ENCODE measurements at places on chromosomes 16 and 17.

DNA sequence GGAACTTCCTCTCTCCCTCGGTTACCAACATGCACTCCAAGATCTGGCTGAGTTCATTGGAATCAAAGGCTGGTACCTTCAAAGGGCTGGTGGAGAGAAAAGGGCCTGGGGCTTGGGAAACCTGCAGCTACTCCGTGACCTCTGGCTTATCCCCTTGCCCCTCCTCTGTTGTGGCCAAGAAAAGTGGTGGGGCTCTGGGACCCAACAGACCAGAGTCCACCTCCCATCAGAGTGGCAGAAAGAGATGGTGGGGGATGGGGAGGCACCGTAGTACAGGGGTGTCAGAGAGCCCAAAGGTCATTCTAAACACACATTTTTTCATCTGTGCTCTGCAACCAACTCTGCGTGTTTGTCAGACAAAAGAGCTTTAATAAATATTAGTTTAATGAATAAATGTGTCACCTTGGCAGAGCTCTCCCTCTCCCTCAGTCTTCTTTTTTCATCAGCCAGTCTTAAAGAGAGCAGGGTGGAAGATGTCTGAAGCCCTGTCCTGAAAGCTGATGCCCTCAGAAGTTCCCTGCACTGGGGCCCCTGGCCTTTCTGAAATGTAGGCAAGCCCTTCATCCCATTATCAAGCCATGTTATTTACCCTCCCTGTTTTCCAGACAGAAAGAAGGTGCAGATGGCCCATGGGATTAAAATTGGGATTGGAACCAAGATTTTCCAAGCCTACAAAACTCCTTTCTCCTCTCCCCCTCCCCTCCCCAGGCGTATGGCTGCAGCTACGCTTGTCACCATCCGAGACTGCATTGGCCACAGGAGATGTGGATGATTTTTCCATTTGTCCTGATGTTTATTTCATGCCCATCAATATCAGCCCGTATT lies 227.3 kb downstream of the CCDC182 start:
- DNase-seq = peak; percentile 19

DNA sequence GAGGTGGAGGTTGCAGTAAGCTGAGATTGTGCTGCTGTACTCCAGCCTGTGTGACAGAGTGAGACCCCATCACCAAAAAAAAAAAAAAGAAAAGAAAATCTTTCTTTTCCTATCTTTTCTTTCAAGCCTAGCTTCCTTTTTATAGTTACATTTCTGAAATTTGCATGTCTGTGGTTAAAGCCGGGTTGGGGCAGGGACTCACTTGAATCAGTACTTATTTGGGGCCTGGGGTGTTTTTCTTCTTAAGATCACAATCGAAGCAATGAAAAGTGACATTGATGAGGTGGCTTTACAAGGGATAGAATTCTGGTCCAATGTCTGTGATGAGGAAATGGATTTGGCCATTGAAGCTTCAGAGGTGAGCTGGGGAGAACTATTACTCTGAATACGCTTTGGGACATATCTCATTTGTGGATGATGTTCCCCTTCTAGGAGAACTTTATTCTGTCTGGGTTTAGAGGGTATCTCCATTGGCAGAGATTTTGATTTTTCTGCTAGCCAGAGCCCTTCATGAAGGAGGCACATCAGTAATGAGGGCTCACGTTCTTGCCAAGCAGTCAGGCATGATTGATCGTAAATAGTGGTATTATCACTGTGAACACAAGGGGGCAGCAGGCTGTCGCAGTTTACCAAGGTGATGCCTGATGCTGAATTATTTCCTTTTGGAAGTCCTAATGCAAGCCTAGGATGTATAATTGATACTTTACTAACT lies 14.3 kb downstream of the KPNB1 start:
- peak; percentile 70 for DNase-seq

DNA sequence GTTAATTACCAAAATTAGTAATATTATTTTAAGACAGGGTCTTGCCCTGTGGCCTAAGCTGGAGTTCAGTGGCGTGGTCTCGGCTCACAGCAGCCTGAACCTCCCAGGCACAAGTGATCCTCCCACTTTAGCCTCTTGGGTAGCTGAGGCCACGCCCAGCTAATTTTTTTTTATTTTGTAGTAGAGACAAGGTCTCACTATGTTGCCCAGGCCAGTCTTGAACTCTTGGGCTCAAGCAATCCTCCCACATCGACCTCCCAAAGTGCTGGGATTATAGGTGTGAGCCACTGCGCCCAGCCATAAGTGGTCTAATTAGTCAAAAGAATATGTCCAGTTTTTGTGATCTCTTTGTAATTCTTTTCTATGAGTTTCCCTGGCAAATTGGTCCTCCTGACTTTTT lies 12.0 kb upstream of the CFDP1 start:
- no peak for DNase-seq

DNA sequence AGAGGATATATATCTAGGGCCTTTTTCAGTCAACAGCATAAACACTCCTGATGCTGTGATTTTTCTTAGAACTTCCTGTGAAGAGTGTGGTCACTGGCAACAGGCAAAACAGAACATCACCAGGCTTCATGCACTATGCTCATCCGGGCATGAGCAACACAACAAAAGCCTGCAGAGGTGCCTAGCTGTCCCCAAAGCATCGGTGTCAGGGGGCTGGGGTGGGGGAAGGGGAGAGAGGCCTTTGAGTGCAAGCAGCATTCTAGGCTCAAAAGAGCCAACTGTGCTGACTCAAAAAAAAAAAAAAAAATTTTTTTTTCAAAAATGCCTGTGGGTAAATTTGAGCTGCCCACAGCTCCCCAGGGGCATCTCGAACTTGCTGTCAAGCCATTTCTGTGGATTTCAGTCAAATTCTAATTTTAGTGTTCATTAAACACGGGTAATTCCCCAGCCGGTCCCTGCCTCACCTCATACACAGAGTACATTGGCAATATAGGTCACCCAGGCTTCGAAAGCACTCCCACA lies 194.6 kb upstream of the DYNLRB2 start:
- no peak for DNase-seq

DNA sequence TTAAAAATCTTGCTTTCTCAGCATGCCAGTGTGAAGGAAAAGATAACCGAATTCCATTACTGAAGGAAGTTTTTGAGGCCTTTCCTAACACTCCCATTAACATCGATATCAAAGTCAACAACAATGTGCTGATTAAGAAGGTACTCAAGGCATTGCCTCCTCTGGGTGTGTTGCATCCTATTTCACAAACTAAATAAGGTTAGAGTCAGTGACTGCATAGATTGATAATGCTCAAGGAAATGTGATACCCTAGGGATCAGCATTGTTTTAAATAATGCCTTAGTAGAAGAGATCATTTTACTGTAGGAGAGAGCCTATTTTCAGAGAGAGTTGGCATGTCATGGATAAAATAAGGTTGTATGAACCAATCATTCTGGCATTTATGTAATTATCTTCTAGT lies 36.8 kb downstream of the GDPD1 start:
- no peak for DNase-seq

GRCh38 chr16:89565506-89566372 lies 5.3 kb downstream of the RPL13 start:
- DNase-seq = no peak

DNA sequence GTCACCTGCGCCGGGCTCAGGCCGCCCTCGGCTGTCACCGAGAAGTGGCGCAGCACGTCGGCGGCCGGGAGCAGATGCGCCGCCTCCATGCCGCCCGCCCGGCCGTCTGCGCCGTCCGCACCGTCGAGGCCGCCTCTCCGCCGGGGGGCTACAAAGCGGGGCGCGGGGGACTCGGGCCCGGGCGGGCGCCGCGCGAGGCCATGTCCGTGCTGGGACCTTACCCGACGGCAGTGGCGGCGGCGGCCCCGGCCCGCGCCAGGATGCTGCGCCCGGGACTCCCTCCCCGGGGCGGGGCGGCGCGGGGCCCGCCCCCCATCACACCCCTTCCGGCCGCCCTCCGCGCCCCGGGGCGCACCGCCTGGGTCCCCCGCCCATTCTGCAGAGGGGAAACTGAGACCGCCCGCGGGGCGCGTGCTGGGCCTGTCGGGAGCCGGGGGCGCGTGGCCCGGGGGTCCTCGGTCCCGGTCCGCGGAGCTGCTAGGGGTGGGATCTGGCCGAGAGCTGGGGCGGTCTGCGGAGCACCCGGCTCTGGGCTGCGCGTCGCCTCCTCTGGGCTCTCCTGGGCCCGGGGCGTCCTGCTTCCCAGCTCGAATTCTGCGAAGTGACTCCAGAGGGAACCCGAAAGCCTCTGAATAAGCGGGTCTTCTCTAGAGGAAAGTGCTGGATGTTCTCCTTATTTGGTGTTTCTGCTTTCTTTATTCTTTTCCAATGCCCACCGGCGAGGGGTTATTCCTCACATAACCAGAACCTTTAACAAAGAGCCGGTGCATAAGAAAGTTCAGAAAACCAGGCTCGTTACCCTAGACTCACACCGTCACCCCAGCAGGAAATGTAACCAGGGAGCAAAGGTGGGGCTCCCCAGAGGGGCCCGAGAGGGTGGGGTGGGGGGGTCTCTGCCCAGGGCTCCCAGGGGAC lies at the start of gene ATP2A3:
Gene ATP2A3 (minus strand): TSS at position 235 of the 915 bp plus-strand sequence. CDS start 146 bp downstream, at position 89.
- DNase-seq = no peak

DNA sequence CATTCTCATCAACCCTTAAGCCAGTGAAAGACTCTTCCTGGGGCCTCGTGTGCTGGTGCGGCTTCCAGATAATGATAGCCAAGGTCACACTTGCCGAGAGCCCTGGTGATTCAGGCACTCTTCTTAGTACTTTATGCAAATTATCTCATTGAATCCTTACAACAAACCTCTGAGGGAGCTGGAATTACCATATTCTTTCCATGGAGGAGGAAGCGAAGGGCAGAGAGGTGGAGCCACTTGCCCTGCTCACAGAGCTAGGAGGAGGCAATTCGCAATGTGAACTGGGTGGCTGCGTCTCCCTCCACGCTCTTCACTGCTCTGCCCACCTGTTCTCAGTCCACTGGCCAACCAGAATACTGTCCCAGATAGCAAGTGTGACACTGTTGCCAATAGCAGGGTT lies 409.7 kb downstream of the SNX29 start:
- no peak for DNase-seq

- DNase-seq = no peak
Measured at GRCh38 chr16:7161891-7162290, 170.8 kb upstream of the RBFOX1 start.

DNA sequence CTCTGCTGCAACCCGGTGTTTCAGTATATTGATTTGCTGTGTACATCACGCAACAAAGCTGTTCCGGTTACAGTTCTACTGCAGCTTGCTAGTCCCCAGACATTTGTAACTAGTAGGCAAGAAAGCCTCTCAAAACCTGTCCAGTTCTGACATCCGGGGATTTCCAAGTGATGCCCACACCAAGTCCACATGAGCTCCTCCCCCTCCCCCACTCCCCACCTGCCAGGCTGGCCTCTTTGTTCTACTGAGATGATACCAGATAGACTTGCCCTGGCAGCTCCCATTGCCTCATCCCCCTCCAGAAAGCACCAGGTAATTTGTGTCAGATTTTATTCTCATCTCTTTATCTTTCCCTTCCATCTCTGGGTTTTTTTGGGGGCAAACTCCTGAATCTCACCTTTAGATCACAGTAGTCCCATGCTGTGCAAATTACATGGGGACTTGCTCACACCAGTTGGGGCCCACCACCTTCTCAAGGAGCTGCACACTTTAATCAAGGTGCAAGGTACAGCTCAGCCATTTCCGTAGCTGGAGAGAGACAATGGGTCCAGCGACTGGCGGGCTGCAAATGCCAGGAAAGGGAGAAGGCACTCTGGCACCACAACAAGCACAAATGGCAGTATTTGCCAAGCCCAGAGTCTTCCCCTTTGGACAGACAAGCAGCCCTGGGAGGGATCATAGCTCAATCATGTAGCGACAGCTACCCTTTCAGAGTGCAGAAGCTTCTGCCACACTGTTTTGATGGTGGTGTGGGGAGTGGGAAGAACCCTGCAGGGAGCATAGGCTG lies 183.1 kb downstream of the CYLD start:
- DNase-seq = no peak

DNA sequence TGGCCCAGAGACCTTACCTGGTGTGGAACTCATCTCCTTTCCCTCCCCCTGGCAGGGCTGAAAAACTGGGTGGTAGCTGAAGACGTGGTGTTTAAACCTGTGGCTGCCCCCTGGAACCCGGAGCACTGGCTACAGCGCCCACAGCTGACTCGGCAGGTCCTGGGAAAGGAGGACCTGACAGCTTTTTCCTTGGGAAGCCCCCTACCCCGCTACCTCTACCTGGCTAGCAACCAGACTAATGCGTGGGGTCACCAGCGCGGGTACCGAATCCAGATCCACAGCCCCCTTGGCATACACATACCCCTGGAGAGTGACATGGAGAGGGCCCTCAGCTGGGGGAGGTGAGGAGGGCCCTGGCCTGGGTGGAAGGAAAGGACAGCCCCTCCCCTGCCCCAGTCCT lies 2.0 kb upstream of the AOC3 start:
- DNase-seq = no peak

- DNase-seq = no peak
Measured at GRCh38 chr17:36880268-36880905, 56.9 kb upstream of the LHX1 start.

DNA sequence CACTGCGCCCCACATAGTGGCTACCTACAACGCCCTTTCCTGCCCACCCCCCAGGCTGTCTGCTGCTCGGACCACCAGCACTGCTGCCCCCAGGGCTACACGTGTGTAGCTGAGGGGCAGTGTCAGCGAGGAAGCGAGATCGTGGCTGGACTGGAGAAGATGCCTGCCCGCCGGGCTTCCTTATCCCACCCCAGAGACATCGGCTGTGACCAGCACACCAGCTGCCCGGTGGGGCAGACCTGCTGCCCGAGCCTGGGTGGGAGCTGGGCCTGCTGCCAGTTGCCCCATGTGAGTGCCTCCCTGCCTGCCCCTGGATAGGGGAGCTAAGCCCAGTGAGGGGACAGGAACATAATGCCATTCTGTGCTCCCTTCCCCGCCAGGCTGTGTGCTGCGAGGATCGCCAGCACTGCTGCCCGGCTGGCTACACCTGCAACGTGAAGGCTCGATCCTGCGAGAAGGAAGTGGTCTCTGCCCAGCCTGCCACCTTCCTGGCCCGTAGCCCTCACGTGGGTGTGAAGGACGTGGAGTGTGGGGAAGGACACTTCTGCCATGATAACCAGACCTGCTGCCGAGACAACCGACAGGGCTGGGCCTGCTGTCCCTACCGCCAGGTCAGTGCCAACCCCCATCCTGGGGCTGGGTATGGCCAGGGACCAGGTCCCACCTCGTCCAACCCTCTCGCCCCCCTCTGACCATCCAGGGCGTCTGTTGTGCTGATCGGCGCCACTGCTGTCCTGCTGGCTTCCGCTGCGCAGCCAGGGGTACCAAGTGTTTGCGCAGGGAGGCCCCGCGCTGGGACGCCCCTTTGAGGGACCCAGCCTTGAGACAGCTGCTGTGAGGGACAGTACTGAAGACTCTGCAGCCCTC lies 7.1 kb downstream of the GRN start:
- no peak for DNase-seq

DNA sequence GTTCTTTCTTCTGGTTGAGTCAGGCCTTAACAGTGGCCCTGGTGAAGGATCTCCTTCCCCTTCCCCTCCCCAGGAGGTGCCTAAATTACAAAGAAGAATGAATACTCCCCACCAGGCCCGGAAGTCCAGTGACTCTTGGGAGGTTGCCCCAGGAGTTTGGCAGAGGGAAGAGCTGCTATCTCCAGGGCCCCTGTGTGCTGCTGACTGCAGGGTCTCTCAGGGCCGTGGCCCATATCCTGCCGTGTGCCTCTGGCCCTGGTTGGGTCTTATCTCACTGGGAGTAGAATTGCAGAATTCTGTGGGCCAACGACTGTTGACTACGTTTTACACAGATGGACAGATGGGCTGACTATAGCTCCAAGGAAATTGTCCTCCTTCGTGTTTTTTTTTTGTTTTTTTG lies 28.0 kb downstream of the AKAP1 start:
- no peak for DNase-seq

Data from NCI-H446 (cell line).